ENCODE measurements at places on chromosomes 12 and 14. TPM values are rescaled to one million over a fixed set of nuclear protein-coding genes. Genes with fewer than 3 reads are reported as not detected.

Gene SERPINA4
- total RNA-seq: not detected

Gene MGAT2
- total RNA-seq: 24.0 TPM

Gene NPFF
- total RNA-seq: 9.1 TPM

Gene GALNT9
- total RNA-seq: 1.7 TPM

Gene TAS2R13
- 7.3 TPM for total RNA-seq

Gene TAS2R10
- not detected for total RNA-seq

Gene WNT1
- not detected for total RNA-seq

Gene TCL1B
- total RNA-seq: not detected

Gene APPL2
- 60.9 TPM for total RNA-seq

Gene BHLHE41
- total RNA-seq: 7.5 TPM

Gene CMA1
- not detected for total RNA-seq

Gene SYNE3
- total RNA-seq: 29.5 TPM

Gene DPF3
- 2.2 TPM for total RNA-seq

Gene INHBE
- not detected for total RNA-seq

Gene SYCP3
- total RNA-seq: not detected

Gene PXN
- 93.0 TPM for total RNA-seq

Gene CATSPERB
- total RNA-seq: 14.5 TPM

Gene TBC1D30
- total RNA-seq: 7.6 TPM

Gene KIF26A
- 2.0 TPM for total RNA-seq

Gene LMNTD1
- total RNA-seq: not detected
